ENCODE measurements at places on chromosomes 12 and 14.
A peak's percentile ranks its signal among the peaks of the same experiment; 100 is the strongest.

DNA sequence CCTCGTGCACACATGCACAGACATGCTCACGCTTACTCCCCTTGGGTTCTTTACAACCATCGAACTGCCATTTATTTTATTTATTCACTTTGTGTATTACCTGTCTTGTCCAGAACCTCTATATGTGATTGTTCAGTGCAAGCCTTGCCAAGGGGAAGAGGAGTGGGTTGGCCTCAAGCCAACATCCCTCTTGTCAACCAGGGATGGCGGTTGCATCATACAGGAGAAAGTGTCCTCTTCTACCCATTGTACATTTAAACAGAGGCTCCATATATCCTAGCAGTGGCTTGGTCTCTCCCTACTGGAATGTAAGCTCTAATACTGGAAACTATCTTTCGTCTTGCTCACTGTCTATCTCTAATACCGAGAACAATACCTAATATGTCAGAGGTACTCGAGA is 108.4 kb downstream of the C12orf42 start:
- no peak for DNase-seq

DNA sequence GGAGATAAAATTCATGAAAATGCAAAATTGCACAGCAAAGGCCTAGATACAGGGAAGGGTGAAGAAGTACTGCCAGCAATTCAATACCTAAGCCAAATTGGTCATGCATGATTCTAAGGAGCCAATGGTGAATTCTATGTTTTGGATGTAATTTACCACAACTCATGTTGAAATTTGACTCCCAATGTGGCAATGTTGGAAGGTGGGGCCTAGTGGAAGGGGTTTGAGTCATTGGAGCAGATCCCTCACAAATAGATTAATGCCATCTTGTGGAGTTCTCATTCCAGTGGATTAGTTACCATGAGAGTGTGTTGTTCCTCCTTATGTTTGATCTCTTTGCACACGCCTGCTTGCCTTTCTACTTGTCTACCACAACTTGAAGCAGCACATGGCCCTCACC is 194.0 kb upstream of the ALG10 start:
- DNase-seq = peak; percentile 56

DNA sequence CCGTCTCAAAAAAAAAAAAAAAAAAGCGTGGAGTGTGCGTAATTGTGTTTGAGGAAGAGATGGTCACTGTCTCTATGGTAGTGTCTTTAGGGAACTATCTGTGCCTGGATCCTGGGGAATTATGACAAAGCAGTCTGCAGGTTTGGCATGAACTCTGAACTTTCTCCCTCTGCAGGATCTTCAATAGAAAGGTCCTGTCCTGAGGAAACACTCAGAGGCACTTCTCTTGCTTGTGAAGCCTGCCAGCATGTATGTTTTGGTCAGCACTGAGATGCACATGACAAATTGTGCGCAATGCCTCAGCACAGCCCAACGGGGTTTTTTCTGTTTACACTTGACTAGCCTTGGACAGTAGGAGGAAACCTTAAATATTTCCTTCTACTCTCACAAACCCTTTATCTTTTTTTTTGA is 46.6 kb downstream of the ATF7 start:
- no peak for DNase-seq

GRCh38 chr12:68290126-68290525 is 36.7 kb upstream of the IL22 start:
- no peak for DNase-seq

DNA sequence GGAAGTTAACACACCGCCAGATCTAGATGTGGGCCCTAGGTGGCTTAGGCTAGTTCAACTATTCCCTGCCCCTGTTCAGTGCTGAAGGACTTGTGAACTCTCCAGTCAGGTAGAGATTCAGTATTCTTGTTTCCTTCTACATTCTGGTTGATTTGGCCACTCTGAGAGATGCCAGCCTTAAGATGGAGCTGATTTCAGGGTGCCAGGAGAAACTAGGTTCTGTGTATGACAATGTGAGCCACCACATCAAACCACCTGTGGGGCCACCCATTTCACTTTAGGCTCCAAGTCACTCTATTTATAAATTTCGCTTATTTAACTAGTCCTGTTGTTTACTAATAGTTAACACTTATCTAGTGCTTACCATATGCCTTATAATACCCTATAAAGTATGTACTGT is 26.0 kb downstream of the FRMD6 start:
- no peak for DNase-seq

DNA sequence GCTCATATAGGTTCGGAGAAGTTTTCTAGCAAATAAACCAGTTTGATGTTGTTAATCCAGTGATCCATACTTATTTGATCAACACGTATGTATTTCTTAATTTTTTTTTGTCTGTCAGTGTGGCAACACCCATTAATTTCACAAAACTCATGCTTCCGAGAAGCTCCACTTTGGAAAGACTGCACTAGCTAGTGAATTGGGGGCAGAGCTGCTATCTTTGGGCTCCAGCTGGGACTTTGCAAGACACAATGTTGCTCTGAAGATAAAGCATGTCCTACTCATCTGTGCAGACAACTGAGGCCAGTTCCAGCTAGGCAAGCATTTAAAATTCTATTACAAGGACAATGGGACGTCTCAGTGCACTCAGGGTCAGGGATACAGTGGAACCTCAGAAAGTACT is 298.4 kb downstream of the NUAK1 start:
- DNase-seq = no peak

Measured in NCI-H446 (cell line).